ENCODE measurements at places on chromosomes 7 and 10.

DNA sequence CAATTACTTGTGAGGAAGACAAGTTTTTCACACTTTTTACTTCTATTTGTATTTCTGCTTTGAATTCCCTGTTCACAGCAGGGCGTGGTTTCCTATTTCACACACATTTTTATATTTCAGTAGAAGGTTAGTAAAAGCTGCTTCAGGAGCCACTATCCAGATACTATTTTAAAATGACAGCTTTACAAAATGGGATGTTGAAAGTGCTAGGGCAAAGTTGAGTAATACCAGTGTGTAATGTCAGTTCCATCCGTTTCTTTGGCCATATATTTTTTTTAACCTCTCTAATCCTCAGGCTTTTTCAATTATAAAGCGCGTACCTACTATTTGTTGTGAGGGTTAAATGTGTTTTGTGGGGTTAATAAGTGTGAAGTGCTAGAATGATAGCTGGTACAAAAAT is 276.6 kb downstream of the GPR158 start:
- DNase-seq: no peak

DNA sequence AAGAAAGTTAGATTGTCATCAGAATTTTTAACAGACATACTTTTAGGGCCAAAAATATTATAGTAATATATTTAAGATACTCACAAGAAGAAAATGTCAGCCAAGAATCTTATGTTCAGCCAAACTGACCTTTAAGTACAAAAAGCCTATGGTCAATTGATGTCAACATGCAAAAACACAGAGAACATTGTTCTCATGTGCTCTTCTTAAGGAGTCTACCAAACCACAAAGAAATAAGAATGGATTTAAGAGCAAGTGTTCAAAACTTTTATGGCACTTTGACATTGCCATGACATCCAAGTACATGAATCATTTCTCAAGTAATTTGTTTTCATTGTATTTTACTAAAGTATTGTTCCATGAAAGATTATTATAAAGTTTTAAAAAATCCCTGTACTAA is 180.4 kb downstream of the TMEM26 start:
- DNase-seq: no peak

DNA sequence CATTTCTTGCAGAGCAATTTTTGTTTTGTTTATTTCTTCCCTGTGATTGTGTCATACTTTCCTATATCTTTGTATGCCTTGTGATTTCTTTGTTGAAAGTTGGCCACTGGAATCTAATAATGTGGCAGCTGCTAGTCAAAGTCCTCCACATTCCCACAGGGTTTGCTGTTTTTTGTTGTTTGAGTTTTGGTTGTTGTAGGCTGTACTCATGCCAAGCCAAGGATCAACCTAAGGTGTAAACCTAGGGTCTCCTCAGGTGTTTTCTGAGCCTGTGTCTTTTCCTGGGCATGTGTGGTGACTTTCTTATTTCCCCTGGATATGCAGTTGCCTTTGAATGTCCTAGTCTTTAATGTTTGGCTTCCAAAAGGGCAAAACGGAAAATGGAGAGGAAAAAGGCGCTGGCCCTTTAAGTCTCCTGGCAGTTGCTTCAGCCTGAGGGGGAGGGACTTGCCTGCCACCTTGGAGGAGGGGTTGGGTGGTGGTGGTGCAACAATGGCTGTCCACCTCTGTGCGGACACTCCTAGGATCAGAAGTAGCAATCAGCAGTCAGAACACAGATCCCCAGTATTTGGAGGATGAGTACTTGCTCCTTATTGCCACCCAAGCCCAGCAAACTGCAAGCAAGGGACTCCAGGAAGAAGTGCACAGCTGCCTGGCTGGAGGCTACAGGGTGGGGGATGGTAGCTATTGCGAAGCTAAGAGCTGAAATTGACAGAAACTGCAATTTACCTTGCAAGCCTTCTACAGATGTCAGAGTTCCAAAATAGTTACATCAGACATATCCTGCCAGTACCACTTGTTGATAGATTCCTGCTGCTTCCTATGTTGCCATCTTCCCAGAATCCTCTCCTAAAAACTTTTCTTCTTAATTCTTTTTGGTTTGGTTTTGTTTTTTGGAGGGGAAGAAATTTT is 5.6 kb upstream of the ZNF518A start:
- no peak for DNase-seq

DNA sequence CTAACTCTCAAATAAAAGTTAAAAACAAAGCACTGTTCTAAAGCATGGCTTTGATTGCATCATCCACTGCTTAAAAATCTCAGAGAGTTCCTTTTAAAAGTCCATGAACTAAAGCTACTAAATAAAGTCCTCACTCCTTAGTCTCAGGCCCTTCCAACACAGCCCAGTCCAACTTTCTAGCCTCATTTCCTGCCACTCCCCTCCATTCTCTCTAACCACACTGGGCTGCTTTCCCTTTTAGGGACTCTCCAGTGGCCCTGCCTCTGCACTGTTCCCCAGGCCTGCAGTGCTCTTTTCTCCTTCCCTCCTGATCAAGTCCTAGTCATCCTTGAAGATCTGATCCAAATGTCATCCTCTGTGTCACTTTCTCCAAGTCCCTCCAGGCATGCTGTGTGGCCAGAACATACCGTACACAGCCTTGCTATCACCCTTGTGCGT is 56.9 kb upstream of the PPP1R3C start:
- DNase-seq: peak; percentile 10

DNA sequence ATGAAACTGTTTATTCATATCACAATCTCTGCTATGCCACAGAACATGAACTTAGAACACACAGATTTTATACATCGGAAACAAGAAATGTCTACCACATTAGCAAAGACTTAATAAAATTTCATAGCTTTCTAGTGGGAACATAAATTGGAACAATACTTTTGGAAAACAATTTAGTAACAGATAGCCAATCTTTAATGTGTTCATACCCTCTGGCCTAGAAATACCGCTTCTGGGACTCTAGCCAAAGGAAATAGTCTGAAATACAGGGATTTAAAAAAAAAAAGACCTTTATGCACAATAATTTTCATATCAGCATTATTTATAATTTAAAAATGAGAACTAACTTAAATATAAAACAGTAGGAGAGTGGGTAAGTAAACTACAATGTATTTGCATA is 168.5 kb downstream of the PLXNA4 start:
- no peak for DNase-seq

GRCh38 chr10:13751191-13751764 is 164.5 kb downstream of the PRPF18 start:
- DNase-seq: no peak

GRCh38 chr7:17401791-17402627 is 103.6 kb downstream of the AHR start:
- DNase-seq: no peak

- no peak for DNase-seq
These were observed 103.5 kb downstream of the SRI start for GRCh38 chr7:88116235-88116795.

DNA sequence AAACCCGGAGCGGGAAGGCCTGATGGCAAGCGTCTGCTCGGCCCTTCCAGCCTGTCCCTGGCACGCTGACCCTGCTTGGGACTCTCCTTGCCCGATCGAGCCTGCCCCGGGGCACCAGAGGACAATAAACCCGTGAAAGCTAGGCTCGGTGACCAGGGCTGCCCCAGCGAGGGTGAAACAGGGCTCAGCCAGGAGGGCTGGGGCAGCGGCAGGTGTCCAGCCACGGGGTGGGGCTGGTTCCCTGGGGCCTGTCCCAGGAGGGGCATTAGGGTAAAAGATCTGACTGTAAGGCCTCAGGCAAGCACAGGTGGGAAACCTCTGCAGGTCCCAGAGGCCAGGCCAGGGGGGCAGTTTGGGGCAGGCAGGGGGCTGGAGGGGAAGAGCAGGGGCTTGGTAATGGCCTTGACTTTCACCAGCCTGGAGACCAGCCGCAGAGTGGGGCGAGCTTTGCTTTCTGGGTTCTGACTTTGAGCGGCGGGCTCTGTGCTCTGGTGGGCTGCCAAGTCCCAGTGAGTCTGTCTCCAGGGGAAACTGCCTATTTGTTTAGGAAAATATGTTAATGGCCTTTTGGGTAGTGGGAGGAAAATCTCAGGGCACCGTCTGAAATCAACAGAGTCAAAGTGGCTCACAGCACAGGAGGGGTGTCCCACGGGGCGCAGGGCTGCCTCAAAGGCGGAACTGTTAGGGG is 68.2 kb upstream of the INPP5A start:
- no peak for DNase-seq

DNA sequence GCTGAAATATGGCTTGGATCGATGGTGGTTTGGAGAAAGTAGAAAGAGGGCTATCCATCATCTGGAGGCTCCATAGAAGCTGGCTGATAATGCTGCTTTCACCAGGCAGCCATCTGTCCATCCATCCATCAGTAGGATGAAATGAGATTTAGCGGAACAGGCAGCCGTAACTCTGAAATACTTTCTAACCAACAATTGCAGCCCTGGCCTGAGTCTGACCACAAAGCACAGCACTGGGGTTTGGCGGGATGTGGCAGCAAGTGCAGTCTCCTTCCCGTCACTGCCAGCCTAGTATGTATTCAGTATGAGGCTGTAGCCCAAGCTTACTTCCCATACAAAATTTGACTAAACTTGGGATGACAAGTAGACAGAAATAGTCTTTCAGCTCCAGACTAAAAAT is 38.0 kb downstream of the R3HCC1L start:
- no peak for DNase-seq

GRCh38 chr7:159031135-159031701 is 113.4 kb downstream of the VIPR2 start:
- DNase-seq: no peak

DNA sequence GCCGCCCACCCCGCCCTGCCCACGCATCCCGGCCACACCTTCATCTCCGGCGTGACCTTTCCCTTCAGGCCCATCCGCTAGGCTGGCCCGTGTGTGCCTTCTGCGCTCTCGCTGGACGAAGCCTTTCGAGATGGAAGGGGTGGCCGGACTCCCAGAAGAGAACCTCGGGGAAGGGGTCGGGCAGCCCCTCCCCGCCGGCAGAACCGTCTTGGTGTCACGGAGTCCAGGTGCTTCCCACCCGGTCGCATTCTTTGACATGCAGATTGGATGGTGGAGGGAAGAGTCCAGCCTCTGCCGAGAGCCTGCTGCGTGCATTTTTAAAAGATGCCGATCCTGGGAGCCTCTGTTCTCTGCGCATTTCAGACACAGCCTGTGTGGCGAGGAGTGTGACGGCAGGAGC is 7.3 kb upstream of the ZNF853 start:
- DNase-seq: no peak

DNA sequence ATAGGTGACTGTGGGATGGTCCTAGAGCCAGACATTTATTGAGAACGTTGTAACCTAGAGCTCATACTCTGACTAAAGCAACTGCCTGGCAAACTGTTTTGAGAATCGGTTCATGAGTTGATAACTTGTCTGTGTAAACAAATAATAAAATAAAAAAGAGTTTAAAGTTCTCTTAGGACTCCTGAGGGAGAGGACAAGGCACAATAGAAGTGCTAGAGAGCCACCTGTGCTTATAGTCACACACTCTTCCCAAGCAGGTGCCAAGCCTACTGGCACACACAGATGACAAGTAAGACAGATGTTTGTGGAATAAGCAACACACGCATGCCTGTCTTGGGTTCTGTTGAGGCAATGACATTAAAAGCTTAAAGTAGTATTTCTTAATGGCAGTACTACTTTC is 7.9 kb downstream of the EDRF1 start:
- DNase-seq: no peak
